Activated CD4-positive, alpha-beta memory T cell treated with anti-CD3 and anti-CD28 coated beads for 36 hours (primary cell): ENCODE measurements at places on chromosomes 4 and X. TPM values are rescaled to one million over a fixed set of nuclear protein-coding genes. Genes with fewer than 3 reads are reported as not detected.

Gene SLC9B1
- total RNA-seq: 2.4 TPM

Gene F11
- not detected for total RNA-seq

Gene ARSD
- total RNA-seq: 1.0 TPM

Gene FAM9B
- total RNA-seq: not detected

Gene TKTL2
- total RNA-seq: not detected

Gene SULT1E1
- not detected for total RNA-seq

Gene DDX60
- total RNA-seq: 24.1 TPM

Gene FLNA
- total RNA-seq: 1,032 TPM

Gene EPHA5
- total RNA-seq: not detected

Gene CCDC158
- total RNA-seq: not detected

Gene CXCR3
- total RNA-seq: 31.1 TPM

Gene GPRASP1
- 4.0 TPM for total RNA-seq

Gene PRKG2
- 0.24 TPM for total RNA-seq

Gene RNF150
- not detected for total RNA-seq

Gene SCML1
- 3.8 TPM for total RNA-seq

Gene MAP9
- total RNA-seq: 8.3 TPM

Gene DTHD1
- total RNA-seq: 3.8 TPM

Gene MGARP
- not detected for total RNA-seq
